NCI-H748 treated with DMSO at 0.1 percent for 48 hours (cell line): ENCODE measurements at places on chromosomes 3 and 15.

DNA sequence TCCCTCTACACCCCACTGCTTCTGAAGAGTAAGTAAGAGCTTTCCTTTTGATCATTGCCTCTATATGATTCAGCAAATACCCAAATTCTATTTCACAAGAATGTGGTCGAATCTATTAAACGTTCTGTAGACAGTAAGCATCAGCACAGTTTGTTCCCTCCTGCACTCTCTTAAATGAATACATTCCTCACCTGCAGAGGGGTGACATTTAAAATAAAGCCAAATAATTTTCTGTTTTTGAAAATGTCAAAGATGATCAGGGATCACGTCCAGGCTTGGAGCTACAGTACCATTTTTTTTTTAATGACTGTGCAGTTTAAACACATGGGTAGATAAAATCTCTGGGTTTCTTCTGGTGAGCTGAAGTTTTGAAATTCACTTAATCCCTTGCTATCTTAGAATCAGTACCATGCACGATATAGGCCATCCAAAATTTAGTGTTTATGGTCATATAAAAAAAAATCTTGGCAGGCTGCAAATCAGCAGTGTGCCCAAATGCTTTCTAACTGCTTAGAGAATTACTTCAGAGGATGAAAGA is 12.8 kb downstream of the PYDC2 start:
- DNase-seq, result no peak

GRCh38 chr15:50256188-50257041 is 9.1 kb downstream of the HDC start:
- DNase-seq, result no peak

DNA sequence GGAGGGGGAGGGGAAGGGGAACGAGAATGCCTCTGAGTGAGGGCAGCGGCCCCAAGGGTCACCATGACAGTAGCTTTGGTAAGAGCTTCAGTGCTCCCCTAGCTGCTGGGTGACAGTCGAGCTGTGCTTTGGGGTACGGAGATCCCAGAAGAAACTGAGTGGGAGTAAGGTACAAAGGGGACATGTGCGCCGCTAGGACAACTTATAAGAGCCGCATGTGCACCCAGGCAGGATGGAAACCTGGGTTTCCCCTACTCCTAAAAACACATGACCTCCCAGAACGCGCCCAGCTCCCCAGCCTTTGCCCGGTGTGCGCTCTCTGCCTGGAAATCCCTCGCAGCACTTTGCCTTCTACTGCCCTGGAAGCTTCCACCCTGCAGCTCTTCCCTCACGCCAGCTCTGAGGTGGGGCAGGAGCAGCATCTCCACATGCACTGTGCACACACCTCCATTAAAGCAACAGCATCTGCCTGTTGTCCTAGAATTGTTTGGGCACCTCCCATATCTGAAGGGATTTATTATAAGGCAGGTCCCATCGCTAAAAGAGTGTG is 232.2 kb downstream of the ADAMTS17 start:
- DNase-seq, result no peak

- DNase-seq, result no peak
Observed at GRCh38 chr3:10193692-10194327, 29.1 kb downstream of the IRAK2 start.

DNA sequence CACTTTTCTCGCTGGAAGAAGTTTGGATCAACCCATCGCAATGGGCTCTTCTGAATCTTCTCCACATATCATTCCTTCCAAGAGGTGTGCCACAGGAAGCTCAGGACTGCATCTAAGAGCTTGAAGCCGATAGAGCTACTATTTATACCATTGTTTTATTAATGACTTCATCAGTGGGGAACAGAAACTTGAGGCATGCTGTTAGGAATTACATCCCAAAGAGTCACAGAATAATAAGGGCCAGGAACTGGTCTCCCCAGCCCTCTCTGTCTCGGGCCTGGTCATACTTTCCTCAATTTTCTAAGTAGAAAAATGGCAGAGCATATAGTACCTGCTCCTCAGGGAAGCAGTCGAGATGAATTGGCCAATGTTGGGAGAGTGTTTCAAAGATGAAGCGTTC is 16.9 kb upstream of the C15orf61 start:
- no peak for DNase-seq

GRCh38 chr15:41484937-41485625 is 8.6 kb upstream of the ITPKA start:
- DNase-seq, result no peak

GRCh38 chr15:49031804-49032203 is 14.4 kb downstream of the SECISBP2L start:
- no peak for DNase-seq

- no peak for DNase-seq
Observed at GRCh38 chr3:110711851-110712516, 359.6 kb upstream of the NECTIN3 start.

GRCh38 chr3:123725652-123726400 is 141.0 kb upstream of the HACD2 start:
- DNase-seq, result no peak

DNA sequence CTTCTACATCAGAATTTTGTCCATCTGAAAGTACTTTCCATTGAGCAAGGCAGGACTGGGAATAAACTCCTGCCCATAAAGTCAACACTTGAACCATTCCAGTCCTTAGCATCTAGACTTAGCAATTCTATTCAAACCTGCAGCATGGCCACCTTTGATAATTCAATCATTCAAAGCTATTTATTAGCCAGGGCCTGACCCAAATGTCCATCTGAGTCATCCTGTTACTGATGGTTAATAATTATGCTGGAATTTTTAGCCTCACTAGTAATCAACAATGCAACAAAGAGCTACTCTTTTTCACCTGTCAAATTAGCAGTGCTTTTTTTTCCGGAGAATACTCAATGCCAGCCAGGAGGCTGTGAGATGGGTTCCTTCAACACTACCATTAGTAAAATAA is 72.7 kb upstream of the SNRK start:
- DNase-seq, result no peak

DNA sequence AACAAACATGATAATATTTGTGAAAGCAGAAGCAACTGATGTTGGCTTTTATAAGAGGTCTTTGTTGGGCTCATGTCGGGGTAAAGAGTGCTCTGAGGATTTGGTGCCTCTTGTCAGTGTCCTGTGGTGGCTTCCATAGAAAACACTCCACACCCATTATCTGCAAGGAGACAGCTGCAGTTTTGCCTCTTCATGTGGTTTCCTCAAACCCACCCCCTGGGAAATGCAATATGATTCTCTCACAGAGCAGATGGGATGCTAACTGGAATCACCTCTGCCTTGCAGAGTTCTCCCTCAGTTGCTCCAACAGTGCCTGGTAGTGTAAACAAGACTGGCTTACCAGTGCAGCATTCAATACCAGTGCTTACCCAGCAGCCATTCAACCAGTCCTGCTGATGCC is 771.4 kb upstream of the CFAP20DC start:
- no peak for DNase-seq

DNA sequence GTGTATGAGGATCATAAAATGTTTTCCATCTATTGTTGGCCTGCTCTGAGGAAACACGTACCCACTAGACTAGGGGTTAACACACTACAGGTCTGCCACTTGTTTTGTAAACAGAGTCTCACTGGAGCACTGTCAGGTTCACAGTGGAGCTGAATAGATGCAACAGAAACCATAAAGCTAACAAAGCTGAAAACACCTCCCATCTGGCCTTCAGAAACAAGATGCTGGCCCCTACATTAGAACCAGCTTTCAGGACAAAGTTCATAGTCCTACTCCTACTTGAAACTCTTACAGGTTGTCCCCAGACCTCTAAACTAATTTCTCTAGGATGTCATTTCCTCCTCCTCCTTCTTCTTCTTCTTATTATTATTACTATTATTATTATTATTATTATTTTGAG is 42.3 kb downstream of the SNX4 start:
- no peak for DNase-seq

DNA sequence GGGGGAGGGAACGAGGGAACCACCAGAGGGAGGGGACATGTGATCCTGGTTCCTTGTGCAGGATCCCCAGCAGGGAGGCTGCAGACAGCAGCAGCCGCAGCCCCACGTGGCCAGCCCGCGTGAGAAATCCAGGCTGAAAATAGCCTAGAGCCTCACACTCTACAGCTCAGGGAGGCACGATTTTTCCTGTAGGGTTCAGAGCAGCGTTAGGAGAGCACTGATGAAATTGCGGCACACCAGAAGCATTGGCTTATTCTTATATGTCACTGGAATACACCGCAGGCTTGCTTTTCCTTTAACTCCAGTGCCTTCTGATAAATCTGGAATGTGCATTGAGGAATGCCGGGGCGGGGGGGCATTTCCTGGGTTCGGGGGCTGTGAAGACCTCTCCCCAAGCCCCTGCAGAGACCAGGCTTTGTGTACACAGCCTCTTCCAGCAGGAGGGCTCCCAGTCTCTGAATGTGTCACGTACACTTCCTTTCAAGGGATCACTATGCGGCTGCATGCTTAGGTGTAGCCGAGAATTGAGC is 193.0 kb downstream of the ATP10A start:
- no peak for DNase-seq

GRCh38 chr15:89893027-89893426 is 767 bp downstream of the AP3S2 start:
- DNase-seq, result no peak

DNA sequence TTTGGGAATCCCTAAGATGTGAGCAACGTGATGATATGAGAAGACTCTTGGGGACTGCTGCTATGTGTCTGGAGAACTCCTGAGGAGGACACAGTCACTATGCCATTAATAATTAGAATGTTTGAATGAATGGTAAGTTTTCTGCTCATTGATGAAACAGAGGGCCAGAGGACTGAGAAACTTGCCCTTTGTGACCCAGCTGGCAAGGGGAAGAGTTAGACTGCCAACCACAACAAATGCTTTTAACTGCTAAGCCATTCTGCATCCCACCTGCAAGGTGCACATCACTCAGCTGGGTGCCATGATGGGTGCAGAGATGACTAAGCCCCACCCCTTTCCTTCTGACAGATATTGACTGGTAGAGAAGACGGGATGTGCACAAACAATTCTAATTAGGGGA is 249.6 kb downstream of the THRB start:
- no peak for DNase-seq

- no peak for DNase-seq
Observed at GRCh38 chr3:187014417-187014864, 84.1 kb downstream of the ST6GAL1 start.

DNA sequence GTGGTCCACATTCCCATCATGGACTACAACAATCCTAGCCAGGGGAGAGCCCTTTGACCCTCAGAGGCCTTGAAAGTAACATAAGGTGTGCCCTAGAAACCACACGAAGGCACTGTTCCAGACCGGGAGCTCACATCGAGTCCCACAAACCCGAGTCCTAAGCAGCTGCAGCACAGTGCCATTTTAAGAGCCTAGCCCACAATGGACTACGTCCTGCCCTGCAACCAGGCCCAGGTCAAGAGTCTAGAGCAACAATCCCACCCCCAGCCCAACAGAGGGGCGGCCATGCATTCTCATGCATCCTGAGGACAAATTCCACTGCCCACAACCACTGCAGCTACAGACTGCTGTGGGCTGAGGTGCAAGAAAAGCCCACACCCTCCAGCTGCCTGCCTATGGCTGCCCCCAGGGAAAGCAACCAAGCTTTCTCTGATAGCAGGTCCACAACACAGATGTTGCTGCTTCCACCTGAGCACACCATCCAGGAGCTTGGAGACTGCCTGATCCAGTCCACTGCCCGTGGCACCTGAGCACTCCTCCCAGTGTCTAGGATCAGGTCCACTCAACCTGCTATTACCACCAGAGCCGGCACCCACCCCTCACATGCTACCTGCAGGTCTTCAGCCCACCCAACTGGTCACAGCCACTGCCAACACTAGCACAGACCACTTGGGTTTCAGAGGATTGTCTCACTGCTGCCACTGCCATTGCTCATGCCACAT is 56.8 kb downstream of the IGSF11 start:
- DNase-seq, result no peak

GRCh38 chr3:42492508-42493080 is 9.8 kb upstream of the VIPR1 start:
- no peak for DNase-seq

- DNase-seq, result no peak
Observed at GRCh38 chr15:85649372-85649771, 145.4 kb downstream of the KLHL25 start.

DNA sequence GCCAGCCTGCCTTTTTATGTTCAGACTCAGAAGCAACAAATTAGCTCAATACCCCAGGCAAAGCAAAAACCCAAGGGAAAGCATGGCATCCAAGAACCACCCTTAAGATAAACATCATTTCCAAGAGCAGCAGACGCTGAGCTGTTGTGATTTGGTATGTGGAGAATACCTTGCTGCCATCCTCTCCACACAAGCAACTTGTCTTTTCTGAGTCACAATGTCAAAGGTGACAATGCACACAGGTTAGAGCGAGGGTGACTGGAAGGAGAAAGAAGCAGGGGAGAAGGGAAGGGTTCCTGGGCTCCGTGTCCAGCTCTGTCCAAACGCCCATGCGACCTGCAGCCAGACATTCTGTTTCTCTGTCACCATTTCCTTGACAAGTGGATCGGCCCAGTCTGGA is 6.0 kb downstream of the PCSK6 start:
- no peak for DNase-seq

GRCh38 chr3:142276781-142277180 is 51.4 kb upstream of the GK5 start:
- DNase-seq, result no peak

DNA sequence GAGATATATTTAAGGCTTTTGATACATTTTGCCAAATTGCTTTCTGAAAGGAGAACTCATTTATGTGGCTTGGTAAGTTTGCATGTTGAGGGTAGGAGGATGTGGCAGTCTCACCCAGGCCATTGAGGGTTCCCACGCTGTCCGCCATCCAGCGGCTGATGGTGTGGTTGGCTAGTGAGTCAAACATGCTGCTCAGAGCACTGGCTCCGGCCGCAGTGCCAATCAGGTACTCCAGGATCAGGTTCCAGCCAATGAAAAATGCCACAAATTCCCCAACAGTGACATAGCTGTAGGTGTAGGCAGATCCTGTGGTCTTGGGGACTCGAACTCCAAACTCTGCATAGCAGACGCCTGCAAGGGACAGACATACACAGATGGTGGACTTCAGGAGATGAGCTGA is 82.3 kb downstream of the CLDN11 start:
- no peak for DNase-seq

DNA sequence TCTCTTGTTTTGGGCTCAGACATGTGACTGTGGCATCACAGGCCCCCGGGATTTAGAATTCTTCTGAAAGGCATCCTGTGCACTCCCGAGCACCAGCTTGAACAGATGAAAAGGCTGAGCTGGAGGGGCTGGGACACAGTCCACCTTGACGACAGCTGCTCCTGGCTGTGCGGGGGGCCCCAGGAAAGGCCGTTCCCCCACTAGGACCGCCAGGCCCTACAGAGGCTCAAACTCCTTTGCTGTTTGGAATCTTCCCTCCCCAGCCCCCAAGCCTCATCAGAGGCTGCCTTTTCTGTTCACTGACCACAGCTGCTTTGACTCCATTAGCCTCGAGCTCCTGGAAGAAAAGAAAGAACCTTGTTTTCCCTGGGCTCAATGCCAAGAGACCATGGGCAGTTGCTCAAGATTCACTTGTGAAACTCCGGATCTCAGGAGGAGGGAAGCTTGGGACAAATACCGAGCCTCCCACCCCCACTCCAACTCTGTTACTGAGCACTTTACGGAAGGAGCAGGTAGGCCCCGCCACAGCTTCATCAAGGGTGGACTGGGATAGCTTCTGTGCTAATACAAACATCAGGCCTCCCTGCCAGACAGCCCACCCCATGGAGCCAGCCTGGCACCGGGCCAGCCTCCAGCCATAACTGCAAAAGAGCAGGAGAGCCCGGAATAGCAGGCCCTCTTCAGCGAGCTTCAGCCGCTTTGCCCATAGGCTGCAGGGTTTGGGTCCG is 15.7 kb downstream of the CIDEC start:
- no peak for DNase-seq
